ENCODE measurements at places on chromosomes 3 and 15.

DNA sequence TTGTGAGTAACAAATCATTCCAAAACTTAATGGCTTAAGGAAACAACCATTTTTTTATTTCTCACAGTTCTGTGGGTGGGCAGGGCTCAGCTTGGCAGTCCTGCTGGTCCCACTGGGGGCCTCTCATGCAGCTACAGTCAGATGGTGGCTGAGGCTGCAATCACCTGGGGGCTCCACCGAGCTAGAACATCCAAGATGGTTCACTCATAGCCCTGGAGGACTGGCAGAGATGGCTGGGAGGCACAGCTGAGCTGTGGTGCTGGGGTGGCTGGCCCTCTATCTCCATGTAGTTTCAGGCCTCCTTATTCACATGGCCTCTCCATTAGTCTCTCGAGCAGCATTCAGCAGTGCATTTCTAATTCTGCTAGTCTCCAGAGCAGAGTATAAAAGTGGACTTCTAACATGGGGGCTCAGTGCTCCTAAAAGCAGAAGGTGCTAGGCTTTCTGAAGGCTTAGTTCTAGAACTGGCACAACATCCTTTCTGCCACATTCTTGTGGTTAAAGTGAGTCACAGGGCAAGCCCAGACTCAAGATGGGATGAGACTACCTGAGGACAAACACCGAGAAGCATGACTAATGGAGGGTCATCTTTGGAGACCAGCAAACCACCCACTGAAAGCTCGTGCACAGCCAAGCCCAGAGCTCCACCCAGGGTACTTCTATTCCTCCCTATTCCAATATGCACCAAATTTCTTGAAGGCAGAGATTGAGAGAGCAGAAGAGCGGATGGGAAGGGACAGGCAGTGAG is 6.3 kb downstream of the CAV3 start:
- DNase-seq = no peak

GRCh38 chr3:54079730-54080325 is 42.5 kb upstream of the CACNA2D3 start:
- no peak for DNase-seq

DNA sequence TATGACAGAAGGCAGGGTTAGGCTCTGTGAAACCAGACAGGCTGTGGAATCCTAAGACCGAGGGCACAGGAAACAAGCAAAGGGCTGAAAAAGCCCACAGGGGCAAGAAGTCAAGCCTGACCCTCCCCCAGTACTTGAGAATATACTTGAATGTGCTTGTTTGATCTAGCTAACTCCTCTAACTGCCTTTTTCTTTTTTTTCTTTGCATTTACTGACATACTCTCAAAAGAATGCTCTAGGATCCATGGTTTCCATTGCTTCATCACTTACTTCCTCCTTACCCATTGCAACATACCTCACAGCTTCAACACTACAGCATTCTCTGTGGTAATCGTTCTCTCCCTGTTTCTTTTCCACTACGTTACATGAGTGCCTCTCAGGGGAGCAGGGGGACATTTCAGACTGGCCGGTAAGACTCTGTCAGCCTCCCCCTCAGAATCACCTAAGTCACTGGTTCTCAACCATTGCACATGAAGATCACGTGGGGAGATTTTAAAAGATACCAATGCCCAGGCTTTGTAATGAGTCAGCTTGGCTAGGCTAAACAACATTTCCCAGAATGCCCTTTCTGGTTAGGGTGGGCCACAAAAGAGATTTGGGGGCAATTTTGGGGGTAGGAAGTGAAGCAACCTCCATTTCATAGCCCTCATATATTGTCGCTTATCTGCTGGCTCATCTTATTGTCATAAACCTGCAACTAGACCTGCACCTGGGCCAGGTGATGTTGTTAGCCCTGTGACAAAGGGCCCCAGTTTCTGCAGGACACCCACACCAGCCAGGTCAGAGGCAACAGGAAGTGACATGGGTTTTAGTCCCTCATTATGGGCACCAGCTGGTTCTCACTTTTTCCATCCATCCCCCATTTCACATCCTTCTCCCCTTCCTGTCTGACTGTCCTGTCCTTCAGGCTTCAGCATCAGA is 24.6 kb upstream of the RSL24D1 start:
- DNase-seq = no peak

DNA sequence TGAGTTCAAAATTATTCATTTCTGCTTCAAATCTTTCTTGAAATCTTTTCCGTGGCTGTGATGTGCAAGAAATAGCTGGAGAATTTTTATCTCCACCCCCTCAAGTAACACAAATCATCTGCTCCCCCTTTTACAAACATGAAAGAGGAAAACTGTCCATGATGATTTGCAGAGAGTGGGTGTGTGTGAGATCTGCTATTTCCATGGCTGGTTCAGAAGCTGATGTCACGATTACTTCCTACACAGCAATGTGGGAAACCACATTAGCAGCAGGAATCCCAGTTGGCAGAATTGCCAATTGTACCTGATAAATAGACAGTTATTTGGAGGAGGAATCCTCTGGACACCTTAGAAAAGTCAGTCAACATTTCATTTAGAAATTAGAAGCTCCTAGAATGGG is 75.2 kb upstream of the GRM7 start:
- DNase-seq = no peak

DNA sequence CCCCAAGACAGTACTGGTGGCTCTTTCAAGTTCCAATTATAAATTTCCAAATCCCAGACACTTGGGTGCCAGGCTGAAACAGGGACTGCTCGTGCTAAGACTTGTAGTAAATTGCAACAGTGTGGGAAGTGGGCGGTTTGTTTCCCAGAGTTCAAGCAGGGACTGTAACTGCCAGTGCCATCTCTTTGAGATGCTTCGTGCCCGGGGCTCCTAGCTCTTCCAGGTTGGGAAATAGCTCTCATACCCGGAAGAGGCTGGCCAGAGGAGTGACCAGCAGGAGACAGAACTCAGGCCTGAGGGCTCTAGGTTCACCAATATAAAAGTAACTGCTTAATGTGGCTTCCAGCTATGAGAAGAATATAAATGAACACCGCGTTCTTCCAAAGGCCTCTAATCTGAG is 54.0 kb upstream of the NEO1 start:
- no peak for DNase-seq

GRCh38 chr15:51758645-51759044 is 7.2 kb downstream of the TMOD2 start:
- no peak for DNase-seq

- DNase-seq = no peak
Measured at GRCh38 chr3:20984594-20985205, 766.3 kb downstream of the ZNF385D start.

GRCh38 chr3:31242026-31242960 is 290.4 kb upstream of the STT3B start:
- DNase-seq = no peak

DNA sequence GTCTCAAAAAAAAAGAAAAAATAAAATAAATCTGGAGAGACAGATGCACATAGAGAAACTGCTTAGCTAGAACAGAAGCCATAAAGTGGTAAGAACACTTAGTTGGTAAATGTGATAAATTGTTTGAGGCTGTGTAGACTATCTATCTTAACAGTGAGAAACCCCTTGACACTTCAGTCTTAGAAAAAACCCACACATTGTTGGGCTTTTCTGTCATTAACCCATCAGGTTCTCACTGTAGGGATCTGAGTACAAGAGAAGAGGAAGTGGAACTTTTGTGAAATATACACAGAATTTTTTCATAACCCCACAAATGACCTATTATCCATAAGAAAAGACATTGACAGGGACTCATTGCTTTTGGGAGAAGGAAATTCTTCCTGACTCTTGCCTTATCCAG is 24.4 kb downstream of the TP63 start:
- DNase-seq = no peak

All from upper lobe of right lung (tissue), 1 donor.